ENCODE measurements at places on chromosomes 2 and 18. TPM values are rescaled to one million over a fixed set of nuclear protein-coding genes. Genes with fewer than 3 reads are reported as not detected.
A peak's percentile ranks its signal among the peaks of the same experiment; 100 is the strongest.

DNA sequence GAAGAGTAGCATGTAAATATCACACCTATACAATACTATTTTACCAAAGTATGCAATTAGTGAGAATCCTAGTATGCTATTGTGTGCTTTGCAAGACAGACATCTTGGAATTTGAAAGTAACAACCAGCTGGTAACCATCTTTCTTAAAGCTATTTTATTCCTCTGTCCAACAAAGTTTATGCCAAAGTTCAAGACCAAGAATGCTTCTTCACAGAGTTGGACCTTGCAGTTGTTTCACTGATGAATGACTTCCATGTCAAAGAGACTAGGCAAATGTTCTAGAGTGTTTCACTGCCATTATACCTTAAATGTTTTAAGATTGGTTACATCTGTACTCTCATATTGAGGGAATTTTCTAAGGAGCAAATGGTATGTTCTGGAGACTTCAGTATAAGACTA is 215.2 kb upstream of the CRIM1 start:
- no peaks in the 10 kb centered on the region for H3K27me3 ChIP-seq
- no peak for DNase-seq
- H3K4me3 ChIP-seq, result no peak overlapping the region
- no peak overlapping the region for H3K27ac ChIP-seq
- H3K36me3 ChIP-seq, result no peaks in the 10 kb centered on the region
- H3K4me1 ChIP-seq, result no peaks in the 10 kb centered on the region

DNA sequence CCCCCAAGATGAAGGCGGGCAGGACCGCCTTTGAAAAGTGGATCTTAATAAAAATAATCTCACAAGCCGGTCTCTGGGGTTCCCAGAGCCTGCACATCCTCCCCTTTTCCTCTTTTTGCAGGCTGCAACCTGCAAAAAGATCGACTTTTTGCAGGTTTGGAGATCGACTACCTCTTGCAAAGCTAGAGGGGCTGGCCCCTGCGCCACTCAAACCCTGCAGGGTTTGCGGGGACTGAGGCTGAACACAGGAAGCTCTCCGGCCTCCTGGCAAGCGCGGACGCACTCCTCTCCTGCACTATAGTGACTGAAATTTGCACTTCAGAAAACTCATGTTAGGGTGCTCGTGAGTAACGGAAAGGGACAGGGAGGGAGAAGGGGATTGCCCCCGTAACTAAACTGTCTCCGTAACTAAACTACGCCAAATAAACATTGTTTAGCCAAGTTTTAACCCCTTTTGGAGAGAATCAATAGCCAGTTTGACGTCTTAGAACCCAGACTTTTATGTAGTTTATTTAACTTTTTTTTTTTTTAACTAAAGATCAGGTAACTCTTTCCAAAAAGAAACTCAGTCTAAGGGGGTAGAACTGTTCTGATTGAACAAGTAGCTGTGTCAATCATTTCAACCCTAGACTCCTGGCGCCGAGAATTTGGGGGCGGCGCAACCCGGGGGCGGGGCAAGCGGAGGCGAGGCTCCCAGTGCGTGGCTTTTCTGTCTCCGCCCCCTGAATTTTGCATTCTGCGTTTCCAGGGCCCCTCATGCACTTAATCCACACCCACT is 2.5 kb downstream of the IGFBP5 start:
- H3K27me3 ChIP-seq, result no peaks in the 10 kb centered on the region
- peak overlapping the region; percentile 62 for H3K4me3 ChIP-seq
- peak overlapping the region; percentile 92 for H3K27ac ChIP-seq
- H3K36me3 ChIP-seq, result no peaks in the 10 kb centered on the region
- peaks cover 84% of the 10 kb centered on the region for H3K4me1 ChIP-seq
- DNase-seq, result peak; percentile 85

DNA sequence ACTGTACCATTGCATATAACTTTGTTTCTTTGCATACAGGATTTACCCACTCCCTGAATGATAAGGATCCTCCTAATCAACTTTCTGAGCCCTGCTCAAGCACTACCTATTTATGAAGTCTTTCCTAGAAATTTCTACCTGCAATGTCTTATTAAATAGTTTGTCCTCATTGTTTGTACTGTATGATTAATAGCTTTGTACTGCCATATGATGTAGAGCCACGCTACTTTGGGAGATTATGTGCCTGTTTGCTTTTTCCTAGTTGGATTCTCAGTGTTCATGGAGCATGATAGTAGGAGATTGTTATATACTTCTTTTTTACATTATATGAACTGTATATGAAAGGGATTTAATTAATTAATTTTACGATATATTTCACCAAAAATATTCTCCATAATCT is 327.1 kb upstream of the GALNT5 start:
- H3K4me1 ChIP-seq, result no peaks in the 10 kb centered on the region
- no peaks in the 10 kb centered on the region for H3K27me3 ChIP-seq
- H3K36me3 ChIP-seq, result no peaks in the 10 kb centered on the region
- no peak for DNase-seq
- H3K4me3 ChIP-seq, result no peak overlapping the region

- no peaks in the 10 kb centered on the region for H3K27me3 ChIP-seq
- peak overlapping the region; percentile 94 for H3K27ac ChIP-seq
- no peak for DNase-seq
- no peaks in the 10 kb centered on the region for H3K4me1 ChIP-seq
These were observed 1.2 kb downstream of the ZNF236 start for GRCh38 chr18:76823587-76824011.

ABCG5 gene
- not detected for total RNA-seq

DNA sequence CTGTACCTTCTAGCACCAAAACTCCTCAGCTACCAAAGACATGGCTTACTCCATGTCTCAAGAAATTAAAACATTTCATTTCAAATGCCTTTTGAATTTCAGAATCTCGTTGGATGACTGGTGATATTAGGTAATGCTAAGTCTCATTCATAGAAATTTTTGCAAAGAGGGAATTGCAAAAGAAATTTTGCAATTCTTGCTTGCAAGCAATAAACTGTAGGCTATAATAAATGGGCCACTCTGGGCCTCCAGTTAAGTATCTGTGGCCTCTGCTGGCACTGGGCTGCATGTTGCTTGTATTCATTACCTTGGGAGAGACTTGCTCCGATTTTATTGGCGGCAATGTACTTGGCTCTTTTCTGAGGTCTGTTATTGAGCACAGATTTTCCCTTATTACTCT is 2.8 kb upstream of the LCLAT1 start:
- H3K4me3 ChIP-seq, result no peak overlapping the region
- H3K36me3 ChIP-seq, result no peaks in the 10 kb centered on the region
- peaks cover 19% of the 10 kb centered on the region for H3K4me1 ChIP-seq

DNA sequence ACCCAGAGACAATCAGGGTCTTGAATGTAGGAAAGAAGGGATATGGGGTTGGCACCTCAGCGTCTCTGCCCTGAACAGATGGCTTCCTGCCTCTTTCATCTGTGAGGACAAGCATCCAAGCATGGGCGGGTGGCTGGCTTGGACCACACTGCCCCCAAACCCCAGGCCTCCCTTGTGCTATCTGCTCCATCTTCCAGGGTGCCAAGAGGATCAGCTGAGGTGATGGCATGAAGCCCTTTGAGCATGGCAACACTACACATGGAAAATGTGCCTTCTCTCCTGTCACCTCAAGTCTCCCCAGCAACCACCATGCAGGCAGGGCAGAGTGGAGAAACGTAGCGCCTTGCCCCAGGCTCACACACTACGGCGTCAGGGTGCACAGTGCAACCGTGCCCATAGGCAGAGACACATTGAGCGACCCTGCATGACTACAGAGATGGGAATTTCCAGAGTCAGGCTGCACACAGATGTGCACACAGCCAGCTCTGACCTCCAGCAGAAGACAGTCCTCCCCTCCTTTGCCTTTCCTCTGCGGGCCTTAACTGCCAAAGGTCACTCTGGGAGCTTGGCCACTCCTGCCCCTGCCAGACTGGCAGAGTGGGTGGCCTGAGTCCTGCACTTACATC is 1.5 kb downstream of the KCNIP3 start:
- no peak overlapping the region for H3K27ac ChIP-seq
- H3K36me3 ChIP-seq, result no peaks in the 10 kb centered on the region
- no peaks in the 10 kb centered on the region for H3K27me3 ChIP-seq
- no peak overlapping the region for H3K4me3 ChIP-seq
- no peak for DNase-seq

PSMD14 gene
- total RNA-seq, result 25.3 TPM

ZNF396 gene
- total RNA-seq, result 0.30 TPM

KCNG3 gene
- total RNA-seq, result not detected

- no peaks in the 10 kb centered on the region for H3K36me3 ChIP-seq
- DNase-seq, result no peak
- no peak overlapping the region for H3K27ac ChIP-seq
- no peaks in the 10 kb centered on the region for H3K27me3 ChIP-seq
- no peak overlapping the region for H3K4me3 ChIP-seq
- H3K4me1 ChIP-seq, result peaks cover 8% of the 10 kb centered on the region
These were observed 212.0 kb upstream of the ID2 start for GRCh38 chr2:8469709-8470493.

DNA sequence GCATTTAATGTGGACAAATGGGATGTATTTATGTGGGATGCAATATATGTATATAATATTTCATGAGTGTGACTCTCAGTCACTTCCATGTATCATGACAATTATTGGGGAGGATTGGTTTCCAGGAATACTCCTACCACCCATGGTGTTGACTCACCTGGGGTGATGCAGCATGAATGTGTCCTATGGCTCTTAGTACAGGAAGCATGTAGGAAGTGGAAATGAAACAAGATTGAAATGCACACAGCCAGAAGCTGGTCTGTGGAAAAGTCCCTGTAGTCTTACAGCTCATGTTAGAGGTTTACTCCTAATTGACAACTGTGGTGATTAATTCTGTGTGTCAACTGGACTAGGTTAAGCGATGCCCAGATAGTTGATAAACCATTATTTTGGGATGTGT is 89.3 kb upstream of the HAAO start:
- no peaks in the 10 kb centered on the region for H3K4me1 ChIP-seq
- no peak overlapping the region for H3K27ac ChIP-seq
- DNase-seq, result no peak
- H3K4me3 ChIP-seq, result no peak overlapping the region
- H3K27me3 ChIP-seq, result no peaks in the 10 kb centered on the region

FOXD4L1 gene
- not detected for total RNA-seq

DNA sequence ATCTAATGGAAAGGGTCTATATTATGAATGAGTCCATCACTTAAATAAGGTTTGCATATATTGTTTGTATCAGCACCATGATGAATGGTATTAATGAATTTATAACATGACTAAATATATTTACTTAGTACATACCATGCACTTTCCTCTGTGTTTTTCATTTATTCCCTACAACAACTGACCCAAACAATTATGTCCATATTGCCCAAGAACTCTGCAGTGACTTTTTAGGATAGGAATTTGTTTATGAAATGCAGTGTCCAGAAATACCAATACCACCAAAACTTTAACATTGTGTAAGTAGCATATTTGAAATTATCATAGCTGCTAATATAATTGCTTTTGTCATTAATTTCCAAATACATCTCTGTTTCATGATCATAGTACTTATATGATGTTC is 119.7 kb downstream of the WDR7 start:
- no peak for DNase-seq
- no peaks in the 10 kb centered on the region for H3K4me1 ChIP-seq
- no peak overlapping the region for H3K4me3 ChIP-seq
- H3K27me3 ChIP-seq, result no peaks in the 10 kb centered on the region

GRCh38 chr2:144159240-144159639 is 360.7 kb downstream of the ZEB2 start:
- no peak overlapping the region for H3K4me3 ChIP-seq
- no peak for DNase-seq
- H3K27ac ChIP-seq, result no peak overlapping the region
- no peaks in the 10 kb centered on the region for H3K4me1 ChIP-seq

C2orf66 gene
- not detected for total RNA-seq

DNA sequence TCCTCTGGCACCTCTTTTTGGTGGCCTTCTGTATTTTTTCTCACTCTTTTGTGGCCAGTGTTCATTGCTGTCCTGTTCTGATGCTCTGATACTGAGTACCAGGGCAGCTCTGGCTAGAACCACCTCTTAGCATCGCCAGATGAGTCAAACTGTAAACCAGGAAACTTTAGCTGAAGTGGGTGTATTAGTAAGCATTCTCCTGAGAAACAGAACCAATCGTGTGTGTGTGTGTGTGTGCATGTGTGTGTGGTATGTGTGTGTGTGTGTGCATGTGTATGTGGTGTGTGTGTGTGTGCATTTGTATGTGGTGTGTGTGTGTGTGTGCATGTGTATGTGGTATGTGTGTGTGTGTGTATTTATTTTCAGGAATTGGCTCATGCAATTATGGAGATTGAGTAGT is 166.3 kb upstream of the SKOR2 start:
- DNase-seq, result no peak
- H3K27ac ChIP-seq, result no peak overlapping the region
- no peaks in the 10 kb centered on the region for H3K27me3 ChIP-seq
- no peaks in the 10 kb centered on the region for H3K4me1 ChIP-seq

DNA sequence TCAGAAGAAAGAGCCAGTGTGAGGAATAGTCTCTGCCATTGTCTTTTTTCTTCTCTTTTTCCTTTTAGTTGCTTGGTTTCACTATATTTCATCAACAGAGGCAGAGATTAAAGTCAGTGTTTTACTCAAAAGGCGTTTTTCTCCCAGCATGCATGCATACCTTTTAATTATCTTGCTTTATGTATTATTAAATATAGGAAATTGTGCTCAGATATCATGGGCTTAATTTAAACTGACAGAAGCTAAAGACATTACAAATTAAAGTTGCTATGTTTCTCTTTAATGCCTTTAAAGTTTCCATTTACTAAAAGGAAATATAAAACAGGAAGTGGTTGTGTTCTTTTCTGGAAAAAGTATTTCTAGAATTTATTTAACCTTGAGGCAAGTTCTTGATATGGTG is 223.3 kb upstream of the ATP5MC3 start:
- no peaks in the 10 kb centered on the region for H3K36me3 ChIP-seq
- DNase-seq, result no peak
- no peaks in the 10 kb centered on the region for H3K27me3 ChIP-seq

DNA sequence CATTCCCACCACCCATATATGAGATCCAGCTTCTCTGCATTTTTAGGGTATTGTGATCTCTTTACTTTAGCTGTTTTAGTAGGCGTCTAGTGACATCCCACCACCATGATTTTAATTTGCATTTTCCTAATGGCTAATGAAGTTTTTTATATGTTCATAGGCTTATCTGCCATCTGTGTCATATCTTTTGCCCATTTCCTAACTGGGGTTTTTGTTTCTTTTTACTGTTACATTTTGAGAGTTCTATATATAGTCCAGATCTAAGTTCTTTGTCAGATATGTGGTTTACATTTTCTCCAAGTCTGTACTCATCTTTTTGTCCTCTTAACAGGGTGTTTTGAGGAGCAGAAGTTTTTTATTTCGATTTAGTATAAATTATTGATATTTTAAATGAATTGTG is 39.6 kb downstream of the PTPN2 start:
- H3K27me3 ChIP-seq, result no peaks in the 10 kb centered on the region
- H3K36me3 ChIP-seq, result no peaks in the 10 kb centered on the region
- H3K4me3 ChIP-seq, result no peak overlapping the region
- H3K4me1 ChIP-seq, result no peaks in the 10 kb centered on the region
- no peak overlapping the region for H3K27ac ChIP-seq

GRCh38 chr18:2905854-2906703 is 59.3 kb downstream of the EMILIN2 start:
- no peaks in the 10 kb centered on the region for H3K36me3 ChIP-seq
- peak overlapping the region; percentile 26 for H3K27ac ChIP-seq
- DNase-seq, result peak; percentile 77
- H3K4me3 ChIP-seq, result peak overlapping the region; percentile 57

GRCh38 chr2:190829642-190830041 is 51.0 kb upstream of the GLS start:
- no peaks in the 10 kb centered on the region for H3K27me3 ChIP-seq
- no peak overlapping the region for H3K4me3 ChIP-seq
- H3K27ac ChIP-seq, result no peak overlapping the region
- H3K36me3 ChIP-seq, result no peaks in the 10 kb centered on the region

GALR1 gene
- 0.04 TPM for total RNA-seq

CAVIN2 gene
- 118 TPM for total RNA-seq

GRCh38 chr2:146544701-146545100 is 1300.1 kb upstream of the ACVR2A start:
- no peak overlapping the region for H3K27ac ChIP-seq
- DNase-seq, result no peak
- no peak overlapping the region for H3K4me3 ChIP-seq
- no peaks in the 10 kb centered on the region for H3K4me1 ChIP-seq

Data from right atrium auricular region (tissue), 2 donors.